ENCODE measurements at places on chromosomes 5 and 9.

DNA sequence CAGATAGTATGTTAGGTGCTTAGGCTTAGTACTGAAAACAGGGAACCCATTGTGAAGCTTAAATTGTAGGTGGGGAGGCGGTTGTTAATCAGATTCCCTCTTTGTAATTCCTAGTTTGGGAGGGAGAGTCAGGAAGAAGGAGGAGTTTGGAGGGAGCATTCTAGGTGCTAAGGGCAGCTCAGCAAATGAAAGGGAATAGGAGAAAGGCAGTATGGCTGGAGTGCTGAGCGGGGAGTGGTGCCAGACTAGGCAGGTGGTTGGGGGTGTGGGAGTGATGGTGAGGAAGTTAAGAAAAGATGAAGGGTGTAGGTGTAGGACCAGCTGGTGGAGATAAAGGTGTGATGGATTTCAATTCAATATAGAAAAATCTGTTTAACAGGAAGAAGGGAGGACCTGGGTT, 11.1 kb upstream of the GARNL3 start:
- no peak for DNase-seq

GRCh38 chr9:131266266-131267229, 9.8 kb downstream of the FAM78A start:
- DNase-seq: no peak

DNA sequence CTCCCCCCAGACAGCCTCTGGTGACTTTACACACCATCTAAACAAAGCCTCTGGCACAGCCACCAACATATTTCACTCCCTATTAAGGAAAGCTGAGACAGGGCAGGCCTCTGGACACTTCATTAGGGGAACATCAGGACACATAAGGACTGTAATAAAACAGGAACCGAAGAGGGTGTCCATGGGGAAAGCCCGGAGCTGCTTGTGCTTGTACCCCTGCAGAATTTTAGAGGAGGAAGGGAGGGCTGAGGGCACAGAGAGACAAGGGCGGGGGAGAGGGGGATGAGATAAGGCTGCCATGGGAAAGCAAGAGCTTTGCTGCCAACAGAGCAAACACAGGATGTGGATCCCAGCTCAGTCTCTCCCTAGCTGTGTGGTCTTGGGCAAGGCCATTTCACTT, 138.4 kb downstream of the ASTN2 start:
- DNase-seq: no peak

GRCh38 chr5:119316906-119317305, 38.9 kb upstream of the TNFAIP8 start:
- DNase-seq: no peak

- no peak for DNase-seq
Observed at GRCh38 chr5:147360816-147361215, 126.0 kb downstream of the STK32A start.

DNA sequence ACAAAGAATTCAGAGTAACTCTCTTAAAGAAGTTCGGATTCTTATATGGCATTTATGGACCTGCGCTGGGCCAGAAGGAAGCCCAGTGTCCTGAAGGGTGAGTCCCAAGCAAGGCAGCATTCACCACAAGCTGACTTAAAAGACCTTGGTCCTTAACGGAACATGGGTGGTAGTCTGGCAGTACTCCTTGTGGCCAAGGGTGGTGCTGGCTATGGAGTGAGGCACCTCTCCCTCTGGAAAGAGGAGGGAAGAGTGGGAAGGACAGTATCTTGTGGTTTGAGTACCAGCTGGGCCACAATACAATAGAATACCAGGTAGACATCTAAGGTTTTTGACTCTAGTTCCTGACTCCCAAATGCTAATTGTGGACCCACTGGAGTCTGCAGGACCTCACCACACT, 425.7 kb upstream of the CYLC2 start:
- DNase-seq: no peak

DNA sequence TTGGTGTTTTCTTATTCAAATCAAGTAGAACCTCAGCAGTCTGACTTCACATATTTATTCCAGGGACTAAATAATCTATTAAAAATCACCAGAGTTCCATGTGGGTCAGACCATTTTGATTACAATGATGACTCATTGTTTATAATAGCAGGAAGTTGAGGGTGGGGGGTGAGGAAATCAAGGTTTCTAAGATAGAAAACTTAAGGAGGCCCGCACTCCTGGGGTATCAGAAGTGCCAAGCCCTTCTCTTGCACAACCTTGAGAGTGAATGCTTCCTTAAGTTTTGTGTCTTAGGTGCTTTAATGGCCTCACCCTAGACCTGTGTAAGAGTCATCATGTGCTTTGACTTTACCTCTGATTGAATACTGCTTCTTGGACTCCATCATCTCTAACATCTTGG, 31.9 kb upstream of the NPR3 start:
- no peak for DNase-seq

- DNase-seq: no peak
Observed at GRCh38 chr9:69637193-69637816, 34.9 kb downstream of the APBA1 start.

- DNase-seq: no peak
Observed at GRCh38 chr5:72096602-72097188, 10.6 kb upstream of the MAP1B start.

DNA sequence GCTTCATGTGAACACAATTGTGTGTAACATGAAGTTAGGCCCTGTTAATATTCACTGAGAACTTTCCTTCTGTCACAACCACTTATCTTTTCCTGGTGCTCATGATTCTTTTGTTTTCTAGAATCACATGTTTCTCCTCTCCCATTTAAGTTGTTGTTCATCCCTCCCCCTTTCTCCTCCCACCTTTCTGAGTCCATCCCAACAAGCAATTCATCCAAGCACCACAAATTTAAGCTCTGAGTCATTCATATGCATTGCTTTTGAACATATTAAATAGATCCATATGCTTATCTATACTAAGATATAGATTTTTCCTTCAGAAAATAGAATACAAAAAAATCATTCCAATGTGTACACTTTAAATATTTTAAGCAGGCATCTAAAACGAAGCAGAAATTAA, 75.2 kb upstream of the NFIB start:
- no peak for DNase-seq

DNA sequence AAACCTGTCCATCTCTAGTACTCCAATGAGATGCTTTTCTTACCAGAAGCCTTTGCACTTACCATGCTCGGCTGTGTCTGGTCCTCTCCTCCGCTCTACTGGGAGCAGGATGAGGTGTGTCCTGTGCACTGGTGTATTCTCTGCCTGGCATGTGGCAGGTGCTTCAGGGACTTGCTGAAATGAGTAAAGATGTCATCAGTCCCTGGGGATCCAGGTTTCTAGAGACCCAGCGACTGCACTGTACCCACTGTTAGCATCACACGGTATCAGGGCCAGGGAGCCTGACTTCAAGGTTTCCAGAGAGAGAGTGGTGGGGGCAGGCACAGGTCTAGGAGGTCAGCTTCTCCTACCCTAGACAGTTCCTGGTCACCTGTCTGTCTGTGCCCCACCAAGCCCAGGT, 10.5 kb downstream of the PTTG1 start:
- DNase-seq: no peak

- no peak for DNase-seq
Observed at GRCh38 chr9:111599955-111600343, 502 bp upstream of the PTGR1 start.

DNA sequence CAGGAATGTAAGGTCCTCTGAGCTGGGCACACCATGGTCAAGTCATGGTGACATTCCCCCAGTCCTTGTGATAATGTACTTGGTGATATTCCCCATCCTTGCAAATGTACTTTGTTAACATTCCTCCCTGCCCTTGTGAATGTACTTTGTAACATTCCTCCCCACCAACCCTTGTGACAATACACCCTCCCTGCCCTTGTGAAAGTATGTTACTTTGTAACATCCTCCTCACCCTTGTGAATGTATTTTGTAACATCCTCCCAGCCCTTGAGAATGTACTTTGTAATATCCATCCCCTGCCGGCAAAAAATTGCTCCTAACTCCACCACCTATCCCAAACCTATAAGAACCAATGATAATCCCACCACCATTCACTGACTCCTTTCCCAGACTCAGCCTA, 53.3 kb downstream of the RAPGEF6 start:
- peak; percentile 4 for DNase-seq

DNA sequence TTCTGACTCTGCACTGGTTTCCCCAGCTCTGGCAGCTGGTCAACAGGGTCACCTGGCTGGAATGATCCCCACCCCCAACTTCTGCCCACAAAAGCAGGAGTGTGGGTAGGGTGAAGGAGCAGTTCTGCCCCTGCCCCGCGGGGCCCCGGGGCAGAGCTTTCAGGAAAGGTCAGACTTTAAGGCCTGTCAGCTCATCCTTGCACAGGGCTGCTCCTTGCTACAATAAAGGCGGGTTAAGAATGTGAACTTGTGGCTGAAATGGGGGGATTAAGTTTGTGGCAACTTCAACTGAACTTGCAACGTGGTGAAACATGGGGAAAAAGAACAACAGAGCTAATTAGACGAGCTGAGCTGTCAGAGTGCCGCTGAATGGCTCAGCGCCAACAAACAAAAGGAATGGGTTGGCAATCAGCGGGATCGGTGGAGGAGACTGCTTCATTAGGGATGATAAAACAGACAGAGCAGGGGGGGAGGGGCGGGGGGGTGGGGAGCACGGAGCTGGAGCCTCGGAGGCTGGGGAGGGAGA, 50.8 kb downstream of the CRB2 start:
- no peak for DNase-seq

DNA sequence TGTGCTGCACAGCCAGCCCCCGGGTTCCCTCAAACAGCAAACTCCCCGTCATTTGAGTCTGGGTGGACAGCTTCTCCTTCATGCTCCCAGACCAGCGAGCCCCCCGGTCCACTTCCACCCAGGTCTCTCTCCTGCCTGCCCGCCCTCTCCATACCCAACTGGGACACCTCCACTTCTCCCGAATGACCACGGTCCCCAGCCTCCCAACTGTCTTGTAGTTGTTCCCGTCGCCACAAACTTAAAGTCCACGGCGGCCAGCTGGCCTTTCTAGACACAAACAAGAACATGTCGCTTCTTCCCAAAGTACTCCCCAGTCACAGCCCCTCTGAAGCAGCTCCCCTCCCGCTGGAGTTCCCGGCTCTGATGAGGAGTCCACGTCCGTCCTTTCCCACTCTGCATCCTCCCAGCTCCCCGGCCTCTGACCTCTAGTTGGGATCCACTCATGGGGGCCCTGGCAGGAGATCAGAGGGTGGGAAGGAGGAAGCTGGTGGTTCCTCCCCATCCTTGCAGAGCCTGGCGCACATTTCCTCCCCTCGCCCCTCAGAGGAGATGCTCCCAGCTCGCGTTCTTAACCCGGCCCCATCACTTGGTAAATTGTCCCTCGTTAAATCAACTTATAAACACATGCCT, 24.1 kb upstream of the PPP1R26 start:
- DNase-seq: no peak

DNA sequence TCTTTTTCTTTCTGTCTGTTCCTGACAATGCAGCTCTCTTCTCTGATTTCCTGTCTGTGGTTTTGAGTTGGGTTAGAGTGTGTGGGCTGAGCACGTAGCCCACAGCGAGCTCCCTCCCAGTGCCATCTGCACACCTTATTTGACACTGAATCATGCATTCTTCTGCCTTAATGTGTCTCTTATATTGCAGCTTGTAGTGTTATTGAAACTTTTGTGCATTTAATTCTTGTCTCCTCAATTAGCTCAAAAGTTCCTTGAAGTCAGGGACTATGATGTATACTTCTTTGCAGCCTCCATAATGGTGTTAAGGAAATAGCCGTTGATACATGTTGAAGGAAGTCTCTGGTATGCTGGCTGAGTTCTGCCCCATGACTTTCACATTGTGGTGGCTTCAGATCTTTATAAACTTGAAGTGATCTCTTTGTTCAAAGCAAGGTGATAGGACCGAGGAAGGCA, 576.2 kb upstream of the CLINT1 start:
- no peak for DNase-seq

DNA sequence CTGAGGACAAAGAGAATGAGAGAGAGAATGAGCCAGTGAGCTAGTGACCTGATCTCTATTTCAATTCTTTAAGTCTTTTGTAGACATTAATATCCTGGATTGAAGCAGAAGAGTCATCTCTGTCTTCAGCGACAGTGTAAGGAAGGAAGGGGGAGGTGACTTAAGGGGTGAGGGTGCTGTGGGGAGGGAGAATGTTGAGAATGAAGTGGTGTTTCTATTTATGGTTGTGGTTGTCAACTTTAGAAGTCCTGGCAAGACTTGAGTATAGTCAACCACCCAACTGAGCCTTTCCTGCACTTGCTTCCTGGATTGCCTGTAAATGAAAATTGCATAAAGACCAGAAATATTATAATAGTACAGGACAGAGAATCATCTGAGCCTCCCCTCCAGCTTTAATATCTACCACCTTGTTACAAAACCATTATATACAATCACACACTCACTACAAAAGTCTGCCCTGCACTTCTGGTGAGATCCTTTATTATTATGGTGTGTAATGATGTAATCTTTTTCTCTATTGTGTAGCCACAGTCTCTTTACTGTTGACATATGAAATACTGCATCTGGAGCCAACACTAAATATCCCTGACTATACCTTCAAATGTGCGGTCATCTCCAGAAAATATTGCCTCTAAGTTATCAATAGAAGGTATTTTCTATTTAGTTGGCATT, 91.7 kb downstream of the NTRK2 start:
- no peak for DNase-seq

GRCh38 chr5:33240558-33240957, 200.2 kb upstream of the TARS1 start:
- peak; percentile 58 for DNase-seq

GRCh38 chr9:113590991-113591898, 127.7 kb downstream of the RGS3 start:
- peak; percentile 62 for DNase-seq

DNA sequence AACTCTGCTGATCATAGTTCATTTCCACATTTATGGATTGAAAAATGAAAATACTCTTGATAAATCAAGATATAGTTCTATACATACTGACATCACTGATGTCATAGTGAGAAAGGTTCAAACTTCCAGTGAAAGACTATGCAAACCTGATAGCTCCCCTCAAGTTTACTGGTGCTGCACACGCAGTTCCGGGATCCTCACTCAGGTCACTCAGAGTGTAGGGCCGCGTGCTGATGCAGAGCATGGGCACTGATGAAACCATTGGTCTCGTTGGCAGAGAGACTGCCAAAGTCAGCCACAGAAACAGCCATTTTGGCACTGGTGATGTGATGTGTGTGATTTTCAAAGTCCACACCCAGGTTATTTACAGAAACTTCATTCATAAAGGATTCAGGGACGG, 13.5 kb downstream of the SETD9 start:
- DNase-seq: no peak

- no peak for DNase-seq
Observed at GRCh38 chr5:146461319-146461718, 14.2 kb downstream of the TCERG1 start.

DNA sequence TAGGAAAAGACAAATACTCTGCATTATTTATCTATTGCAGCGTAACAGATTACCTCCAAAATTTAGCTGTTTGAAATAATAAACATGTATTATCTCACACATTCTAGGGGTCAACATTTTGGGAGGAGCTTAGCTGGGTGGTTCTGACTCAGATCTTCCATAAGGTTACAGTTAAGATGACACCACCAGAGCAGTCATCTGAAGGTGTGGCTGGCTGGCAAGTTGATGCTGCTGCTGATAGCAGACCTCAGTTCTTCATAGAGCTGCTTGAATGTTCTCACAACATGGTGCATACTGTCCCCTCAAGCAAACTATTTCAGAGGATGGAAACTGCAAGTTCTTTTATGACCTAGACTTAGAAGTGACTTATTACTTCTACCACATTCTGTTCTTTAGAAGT, 146.3 kb upstream of the FSTL4 start:
- no peak for DNase-seq

Measured in fibroblast of gingiva (primary cell).